ENCODE measurements at places on chromosomes 16 and 17.

DNA sequence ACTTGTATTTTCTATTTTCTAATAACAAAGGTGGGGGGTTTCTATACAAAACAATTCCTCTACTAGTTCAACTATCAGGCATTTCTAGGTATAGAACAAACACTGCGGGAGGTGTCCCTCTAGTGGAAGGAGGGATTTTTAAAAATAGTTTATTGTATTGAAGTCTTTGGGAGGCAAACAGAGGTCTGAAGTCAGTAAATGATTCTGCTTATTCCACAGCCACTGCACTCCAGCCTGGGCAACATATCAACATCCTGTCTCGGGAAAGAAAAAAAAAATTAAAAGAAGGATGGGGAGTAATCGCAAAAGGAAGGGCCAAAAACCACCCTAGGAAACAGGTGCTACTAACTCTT lies 648 bp upstream of the ERCC4 start:
- DNase-seq, result no peak

DNA sequence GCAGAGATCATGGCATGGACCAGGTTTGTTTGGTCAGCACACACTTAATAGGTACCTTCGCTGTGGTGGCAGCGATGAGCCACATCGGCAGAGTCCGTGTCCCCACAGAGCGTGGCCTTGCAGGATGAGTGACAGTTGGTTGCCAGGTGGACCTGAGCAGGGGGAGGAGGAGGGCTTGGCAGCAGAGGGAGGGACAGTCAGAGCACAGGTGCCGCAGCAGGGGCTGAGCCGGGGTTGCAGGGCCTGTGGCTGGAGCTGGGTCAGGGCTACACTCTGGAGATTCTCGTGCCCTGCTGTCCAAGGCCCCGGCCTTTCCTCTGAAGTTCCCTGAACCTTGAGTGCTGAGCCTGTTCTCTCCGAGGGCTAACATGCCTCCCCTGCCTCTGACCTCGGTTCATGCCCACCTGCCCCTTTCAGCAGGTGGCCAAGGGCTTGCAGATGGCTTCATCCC lies 24.8 kb downstream of the POLR3E start:
- DNase-seq, result peak; percentile 33

GRCh38 chr16:29126616-29127015 lies 141.8 kb downstream of the LAT start:
- DNase-seq, result peak; percentile 10

- peak; percentile 85 for DNase-seq
Observed at GRCh38 chr16:86508947-86509758, 1.2 kb upstream of the FOXF1 start.

GRCh38 chr16:48329138-48329537 lies 56.1 kb downstream of the SIAH1 start:
- no peak for DNase-seq

GRCh38 chr17:20213449-20213848 lies 204.3 kb downstream of the SPECC1 start:
- DNase-seq, result no peak

DNA sequence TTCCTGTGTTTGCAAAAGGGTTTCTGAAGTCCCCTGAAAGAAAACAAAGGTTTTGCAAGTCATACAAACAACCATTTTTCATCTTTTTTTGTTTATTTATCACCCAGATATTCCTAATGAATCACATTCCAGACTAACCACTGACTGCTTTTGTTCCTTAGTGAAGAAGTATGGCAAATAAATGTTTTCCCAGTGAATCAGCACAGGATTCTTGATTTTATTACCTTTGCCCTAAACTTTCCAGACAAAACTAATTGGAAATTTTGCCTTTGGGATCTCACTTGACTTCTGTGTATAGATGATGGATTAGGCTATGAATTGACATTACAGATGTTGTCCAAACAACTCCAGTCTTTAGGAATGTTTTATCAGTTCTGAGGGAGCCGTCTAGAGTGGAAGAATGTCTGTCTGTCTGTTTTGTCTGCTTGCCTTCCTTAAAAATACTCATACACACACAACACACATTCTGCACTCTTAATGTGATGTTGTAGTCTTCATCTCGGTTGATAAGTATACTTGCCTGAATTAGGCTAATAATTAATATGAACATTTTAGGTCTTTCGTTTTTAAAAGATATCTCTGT lies 48.9 kb downstream of the VMP1 start:
- DNase-seq, result no peak

DNA sequence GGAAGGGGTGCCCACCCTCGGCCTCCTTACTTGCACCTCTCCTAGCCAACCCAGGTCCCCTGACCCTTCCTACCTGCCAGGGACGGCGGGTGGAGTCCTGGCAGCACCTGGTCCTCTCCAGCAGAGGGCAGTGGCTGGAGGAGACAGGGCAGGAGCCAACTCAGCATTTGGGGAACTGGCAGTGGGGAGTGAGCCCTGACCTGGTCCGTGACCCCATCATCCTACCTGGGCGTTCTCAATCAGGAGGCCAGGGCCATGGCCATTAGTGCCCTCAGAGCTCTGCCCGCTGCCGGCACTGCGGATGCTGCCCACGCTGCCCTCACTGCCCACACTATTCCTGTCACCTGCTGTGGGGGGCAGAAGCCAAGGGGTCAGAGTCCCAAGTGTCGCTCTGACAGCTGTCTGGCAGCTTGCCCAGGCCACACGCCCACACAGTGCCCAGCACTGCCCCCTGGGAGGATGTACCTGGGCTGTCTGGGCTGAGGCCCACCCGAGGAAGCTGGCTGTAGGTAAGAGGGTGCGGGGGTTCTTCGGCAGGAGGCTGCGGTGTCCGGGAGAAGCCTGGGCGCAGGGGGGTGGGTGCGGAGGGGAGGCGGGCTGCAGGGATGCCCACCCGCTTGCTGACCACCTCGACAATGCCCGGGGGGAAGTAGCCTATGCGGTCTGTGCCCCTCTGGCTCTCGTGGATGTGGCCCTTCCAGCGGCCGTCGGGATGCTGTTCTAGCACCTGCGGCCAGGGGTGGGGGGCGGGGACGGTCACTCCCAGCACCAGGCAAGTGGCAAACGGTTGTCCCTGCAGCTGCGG lies 10.8 kb downstream of the CASKIN2 start:
- DNase-seq, result peak; percentile 96

DNA sequence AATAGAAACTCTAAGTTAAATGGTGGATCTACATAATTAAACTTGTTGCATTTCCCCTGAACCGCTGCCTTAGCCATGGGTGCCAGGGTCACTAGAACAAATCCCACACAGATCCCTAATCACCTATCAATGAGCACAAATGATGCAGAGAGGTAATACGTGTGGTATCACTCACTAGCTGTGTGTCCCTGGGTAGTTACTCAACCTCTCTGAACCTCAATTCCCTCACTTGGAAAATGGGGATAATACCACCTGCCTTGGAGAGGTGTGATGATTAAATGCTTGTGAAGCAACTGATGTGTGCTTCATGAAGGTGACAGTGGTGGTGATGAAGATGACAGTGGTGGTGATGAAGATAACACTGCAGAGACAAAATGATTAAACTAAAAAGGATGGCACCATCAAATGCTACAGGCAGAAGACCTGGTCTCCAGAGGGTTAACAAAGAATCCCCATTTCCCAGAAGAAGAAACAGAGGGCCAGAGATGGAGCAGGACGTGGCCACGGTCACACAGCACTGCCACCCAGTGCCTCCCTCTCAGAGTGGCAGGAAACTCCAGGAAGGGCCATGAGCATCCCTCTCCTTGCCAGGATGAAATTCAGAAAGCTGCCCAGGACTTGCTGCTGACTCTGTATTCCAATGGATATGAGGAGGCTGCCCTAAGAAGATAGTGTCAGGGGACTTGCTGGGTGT lies 17.9 kb upstream of the FOXF1 start:
- no peak for DNase-seq

- peak; percentile 93 for DNase-seq
Observed at GRCh38 chr17:79109584-79109983, 35.0 kb downstream of the ENGASE start.

DNA sequence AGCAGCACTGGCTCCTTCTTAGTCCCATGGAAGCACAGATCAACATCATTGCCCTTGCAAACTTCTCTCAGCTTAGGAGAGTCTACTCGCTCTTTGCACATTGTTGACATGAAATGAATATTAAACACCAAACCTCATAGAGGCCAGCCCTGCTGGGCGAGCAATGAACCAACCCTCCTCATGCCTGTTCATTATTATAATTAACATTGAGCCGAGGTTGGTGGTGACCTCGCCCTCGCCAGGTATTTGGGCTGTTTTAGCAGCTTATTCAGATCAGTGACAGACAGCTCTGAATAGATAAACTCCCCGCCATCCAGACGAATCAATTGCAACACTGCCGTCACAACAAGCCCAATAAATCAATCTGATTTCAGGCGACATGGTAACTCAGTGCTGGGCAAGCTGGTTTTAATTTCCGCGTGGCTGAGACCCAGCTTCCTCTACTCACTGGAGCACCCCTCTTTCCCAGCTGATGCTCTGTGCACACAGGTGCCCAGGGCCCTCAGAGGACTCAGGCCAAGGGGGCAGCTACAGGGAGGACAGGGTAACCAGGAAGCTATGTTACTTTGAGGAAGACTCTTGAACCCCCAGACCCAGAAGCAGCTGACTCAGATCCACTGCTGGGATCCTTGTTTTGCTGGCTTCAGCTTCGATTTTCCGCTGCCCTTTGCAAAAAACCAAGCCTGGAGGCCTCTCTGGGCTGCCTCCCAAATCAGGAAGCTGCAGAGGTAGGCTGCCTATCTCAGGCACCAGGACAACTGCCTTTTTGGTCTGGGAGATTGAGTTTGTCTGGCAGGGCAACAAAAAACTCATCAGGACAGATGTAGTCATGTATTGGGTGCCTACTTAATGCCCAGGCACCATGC lies 10.7 kb upstream of the SEZ6 start:
- no peak for DNase-seq

GRCh38 chr17:9956474-9957131 lies 51.5 kb upstream of the RCVRN start:
- peak; percentile 67 for DNase-seq

DNA sequence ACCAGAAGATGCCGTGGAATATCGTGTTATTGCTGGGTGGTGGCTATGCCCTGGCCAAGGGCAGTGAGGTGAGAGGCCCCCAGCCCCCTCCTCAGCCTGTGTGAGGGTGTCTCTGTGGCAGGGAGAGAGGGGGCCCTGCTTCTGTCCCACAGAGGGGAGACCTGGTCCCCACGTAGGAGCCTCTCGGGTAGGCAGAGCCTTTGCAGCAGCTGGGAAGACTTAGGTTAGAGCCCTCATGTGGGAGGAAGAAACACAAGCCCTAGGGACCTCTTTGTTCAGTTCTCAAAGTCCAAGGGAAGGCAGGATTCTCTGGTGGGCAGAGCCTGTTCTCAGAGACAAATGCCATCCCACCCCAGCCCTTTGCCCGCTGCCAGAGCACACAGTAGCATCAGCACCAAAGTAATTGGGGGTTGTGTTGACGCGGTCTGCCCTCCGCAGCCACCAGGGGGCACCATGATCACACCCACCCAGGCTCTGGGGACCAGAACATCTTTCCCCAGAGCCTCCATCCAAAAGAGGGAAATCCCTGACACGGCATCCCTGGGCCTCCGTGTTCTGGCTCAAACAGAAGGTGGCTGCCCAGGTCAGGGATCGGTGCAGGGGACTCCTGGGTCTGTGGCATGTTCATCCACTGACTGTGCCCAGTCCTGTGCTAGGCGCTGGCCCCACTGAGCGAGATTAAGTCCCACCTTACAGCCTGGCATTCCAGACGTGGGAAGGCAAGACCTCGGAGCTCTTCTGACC lies 11.5 kb upstream of the FOXN1 start:
- DNase-seq, result peak; percentile 97

GRCh38 chr16:2854700-2855309 lies 3.2 kb downstream of the PRSS22 start:
- peak; percentile 79 for DNase-seq

DNA sequence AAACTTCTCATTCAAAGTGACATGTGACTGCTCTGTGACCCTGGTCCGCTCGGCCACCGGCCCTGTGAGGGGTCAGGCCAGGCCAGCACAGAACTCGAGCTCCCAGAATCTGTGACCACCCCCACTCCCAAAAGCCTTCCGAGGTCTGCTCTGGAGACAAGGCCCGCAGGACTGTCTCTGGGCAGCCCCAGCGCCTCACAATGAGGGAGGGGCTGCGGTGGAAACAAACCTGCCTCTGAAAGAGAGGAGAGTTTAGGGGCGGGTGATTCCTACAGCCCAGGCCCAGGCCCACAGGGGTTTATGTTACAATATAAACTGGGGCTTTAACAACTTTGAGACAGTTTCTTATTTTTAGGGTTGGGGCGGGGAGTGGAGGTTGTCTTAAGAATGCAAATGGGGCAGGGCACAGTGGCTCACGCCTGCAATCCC lies 19.9 kb downstream of the IGFBP4 start:
- peak; percentile 82 for DNase-seq

DNA sequence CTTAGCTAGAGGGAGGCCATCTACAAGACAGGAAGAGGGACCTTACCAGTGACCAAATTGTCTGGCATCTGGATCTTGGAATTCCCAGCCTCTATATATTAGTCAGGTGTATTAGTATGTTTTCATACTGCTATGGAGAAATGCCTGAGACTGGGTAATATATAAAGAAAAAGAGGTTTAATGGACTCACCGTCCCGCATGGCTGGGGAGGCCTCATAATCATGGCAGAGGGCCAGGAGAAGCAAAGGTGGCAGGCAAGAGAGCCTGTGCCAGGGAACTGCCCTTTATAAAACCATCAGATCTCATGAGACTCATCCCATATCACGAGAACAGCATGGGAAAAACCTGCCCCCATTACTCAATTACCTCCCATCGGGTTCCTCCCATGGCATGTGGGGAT lies 500.2 kb downstream of the SHISA9 start:
- no peak for DNase-seq

GRCh38 chr16:86359571-86359970 lies 150.8 kb upstream of the FOXF1 start:
- DNase-seq, result no peak

- peak; percentile 40 for DNase-seq
Observed at GRCh38 chr16:68257906-68258800, 6.2 kb upstream of the SLC7A6 start.

- DNase-seq, result peak; percentile 91
Observed at GRCh38 chr17:7238420-7239090, 702 bp downstream of the PHF23 start.

GRCh38 chr16:81570151-81570846 lies 125.7 kb downstream of the CMIP start:
- DNase-seq, result peak; percentile 54

DNA sequence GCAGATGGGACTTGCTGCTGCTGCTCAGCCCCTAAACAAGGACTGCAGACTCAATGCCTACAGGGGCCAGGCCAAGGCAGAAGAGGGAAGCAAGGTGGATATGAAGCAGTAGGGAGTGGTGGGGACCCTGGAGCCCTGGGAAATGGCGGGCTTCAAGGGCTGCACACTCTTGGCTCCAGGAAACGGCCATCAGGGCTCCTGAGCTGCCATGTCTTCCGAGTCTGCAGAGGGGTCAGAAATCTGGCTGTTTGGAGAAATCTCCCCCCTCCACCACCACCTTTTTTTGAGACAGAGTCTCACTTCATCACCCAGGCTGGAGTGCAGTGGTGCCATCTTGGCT lies 169.1 kb downstream of the KATNIP start:
- DNase-seq, result no peak

GRCh38 chr17:7747635-7748071 lies 30.1 kb downstream of the DNAH2 start:
- DNase-seq, result no peak

GRCh38 chr16:19883296-19883965 lies 1.2 kb downstream of the GPRC5B start:
- peak; percentile 73 for DNase-seq

Measured in H7 (cell line).